NCI-H1436 treated with DMSO at 0.1 percent for 48 hours (cell line): ENCODE measurements at places on chromosomes 12 and 14.

- no peak for DNase-seq
Measured at GRCh38 chr12:56034586-56035332, 7.0 kb upstream of the RPS26 start.

DNA sequence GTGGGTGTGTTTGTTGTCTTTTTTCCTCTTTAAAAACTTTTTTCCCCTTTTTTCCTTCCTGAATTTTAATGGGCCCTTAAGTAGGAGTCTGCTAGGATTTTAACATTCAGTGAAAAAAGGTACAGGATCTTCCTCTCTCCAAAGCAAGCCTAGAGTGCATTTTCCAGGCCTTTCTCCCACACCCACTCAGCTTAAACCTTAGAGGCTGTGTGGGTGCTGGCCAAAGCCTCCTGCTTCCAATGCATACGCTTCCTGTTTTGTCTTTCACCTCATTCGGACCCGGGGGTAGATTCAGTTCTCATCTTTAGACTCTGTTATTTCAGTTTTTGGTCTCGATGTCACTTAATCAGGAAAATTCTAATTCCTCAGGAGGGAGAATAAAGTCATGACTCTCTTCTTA, 51.2 kb downstream of the TMEM30B start:
- DNase-seq: no peak

DNA sequence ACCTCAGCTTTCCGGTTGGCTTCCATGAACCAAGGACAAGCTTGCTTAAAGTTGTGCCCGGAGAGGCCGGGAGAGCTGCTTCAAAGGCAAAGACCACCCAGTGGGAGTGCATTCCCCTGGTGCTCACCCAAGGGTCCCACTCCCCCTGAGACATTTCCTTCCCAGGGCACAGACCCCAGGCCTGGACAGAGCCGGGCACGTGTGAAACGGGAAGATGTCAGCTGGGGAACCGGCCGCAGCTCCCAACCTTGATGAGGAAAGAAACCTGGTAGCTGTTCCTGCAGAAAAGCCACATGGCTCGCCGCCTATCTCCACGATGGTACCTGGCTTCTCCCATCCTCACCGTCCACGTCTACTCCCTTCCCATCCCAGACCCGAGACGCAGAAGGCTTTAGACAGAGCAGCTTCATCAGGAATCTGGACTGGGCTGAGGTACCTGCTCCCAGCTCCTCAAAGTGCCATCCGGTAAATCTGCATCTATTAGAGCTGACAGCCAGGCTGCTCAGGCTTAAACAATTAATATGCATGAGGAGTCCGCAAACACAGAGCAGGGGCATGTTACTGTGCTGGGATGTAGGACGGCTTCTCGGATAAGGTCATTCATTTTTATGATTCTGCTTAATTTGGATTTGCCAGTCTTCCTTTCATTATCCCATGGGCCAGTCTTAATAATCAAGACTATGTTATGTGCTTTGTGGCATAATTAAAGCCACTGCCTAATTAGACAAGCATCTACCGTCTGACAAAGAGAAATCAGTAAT, 53.1 kb downstream of the GALNT9 start:
- no peak for DNase-seq

DNA sequence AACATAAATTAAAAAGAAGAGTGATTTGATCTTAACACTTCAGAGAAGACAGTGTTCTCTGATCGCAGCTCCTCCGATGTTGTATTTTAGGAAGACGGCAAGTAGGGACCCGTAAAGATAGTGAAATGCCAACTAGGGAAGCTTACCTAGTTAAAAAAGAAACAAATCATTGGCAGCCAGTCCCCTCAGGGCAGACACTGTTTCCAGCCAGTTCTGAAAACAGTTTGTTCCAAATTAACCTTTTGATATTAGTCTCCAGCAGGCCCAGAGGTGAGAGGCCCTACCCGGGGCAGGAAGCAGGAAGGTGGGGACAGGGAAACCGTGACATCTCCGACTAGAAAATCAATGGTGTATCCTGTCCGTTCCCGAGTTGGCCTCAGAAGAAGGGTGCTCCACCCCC, 56.0 kb downstream of the KSR2 start:
- DNase-seq: no peak

DNA sequence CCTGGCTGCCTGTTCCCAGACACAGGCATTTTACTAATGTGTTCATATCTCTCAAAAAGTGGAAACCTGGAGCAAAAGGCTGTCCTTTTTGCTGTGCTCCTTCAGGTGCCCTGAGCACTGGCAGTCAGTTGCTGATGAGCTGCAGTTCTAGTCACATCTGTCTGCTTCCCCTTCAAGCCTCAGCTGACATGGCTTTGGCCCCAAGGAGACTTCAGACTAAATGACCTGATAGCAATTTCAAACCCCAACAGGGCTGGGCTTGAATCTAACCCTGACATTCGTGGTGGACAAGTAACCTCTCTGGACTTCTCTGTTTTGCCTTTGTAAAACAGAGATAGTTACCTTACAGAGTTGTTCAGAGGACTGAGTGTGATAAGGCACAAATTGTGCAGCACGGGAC, 5.7 kb downstream of the SERPINA9 start:
- no peak for DNase-seq

DNA sequence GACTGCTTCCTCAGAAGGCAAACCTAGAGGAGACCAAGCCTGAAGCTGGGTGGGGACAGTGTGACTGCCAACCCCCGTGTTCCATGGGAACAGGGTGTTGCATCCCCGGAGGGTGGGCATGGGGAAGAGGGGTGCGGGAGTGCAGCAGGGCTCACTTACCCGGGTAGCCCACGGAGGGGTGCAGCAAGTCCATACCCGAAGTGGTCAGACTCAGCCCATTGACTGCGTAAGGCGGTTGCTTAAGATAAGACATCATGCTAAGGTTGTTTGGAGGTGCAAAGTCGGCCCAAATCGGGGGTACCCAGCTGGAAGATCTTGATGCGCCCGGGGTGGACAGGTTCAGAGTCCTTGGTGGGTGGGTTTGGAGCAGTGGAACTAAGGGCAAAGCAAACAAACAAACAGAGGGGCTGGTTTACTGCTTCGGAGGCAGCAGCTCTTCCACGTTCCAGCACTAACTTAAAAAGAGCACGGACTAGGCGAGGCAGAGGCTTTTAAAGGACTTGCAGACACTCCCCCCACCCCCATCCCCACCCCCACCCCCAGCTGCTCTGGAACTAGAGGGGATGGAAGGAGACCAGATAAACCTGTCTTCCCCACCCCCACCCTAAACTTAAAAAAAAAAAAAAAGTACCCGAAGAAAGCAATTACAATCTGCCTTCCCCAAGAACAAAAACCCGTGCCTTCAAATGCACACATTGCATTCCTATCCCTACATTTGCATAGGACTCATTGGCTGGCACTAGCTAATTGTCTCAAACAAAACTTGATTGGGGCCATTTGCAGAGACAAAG, 4.9 kb downstream of the OTX2 start:
- DNase-seq: no peak

GRCh38 chr12:2754208-2754607, 40.6 kb upstream of the FKBP4 start:
- no peak for DNase-seq

DNA sequence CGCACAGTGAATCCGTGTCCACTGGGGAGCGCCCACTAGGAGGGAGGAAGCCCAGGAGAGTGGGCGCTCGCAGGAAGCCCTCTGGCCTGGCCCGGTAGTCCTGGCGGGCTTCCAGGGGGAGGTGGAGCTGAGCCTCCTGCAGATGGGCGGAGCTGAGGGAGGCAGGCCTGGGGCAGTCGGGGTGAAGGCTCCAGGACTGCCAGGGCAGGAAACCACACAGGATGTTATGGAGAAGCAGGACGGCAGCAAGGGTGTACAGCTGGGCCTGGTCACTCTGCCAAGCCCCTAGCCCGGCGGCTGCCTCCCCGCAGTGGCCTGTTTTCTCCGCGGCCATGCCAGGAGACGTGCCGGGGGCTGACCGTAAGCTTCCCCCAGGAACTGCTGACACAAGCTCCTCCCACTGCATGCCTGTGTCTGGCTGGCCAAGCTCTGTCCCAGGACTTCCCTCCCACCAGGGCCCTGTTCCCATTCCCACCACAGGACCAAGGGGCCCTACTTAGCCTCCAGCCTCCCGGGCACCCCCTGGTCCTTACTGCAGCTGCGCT, 143.4 kb upstream of the C14orf180 start:
- no peak for DNase-seq

- DNase-seq: no peak
Measured at GRCh38 chr14:49926803-49927202, 33.9 kb downstream of the ARF6 start.

DNA sequence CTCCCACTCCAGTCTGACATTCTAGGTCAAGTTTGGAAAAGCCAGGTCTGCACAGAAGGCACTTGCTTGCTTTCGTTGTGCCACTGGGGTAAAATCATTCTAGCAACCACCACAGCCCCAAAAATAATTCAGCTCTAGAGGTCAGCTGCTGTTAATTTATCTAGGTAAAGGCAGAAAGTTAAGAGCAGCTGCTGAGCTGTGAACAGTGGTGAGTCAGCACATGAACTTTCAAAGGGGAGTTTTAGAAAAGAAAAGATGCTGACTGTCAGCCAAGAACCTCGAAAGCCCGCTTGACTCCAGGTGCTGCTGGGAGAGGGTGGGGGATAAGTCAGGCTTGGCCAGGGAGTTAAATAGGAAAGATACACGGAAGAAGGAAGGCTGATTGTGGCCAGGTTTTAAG, 12.7 kb downstream of the CCDC197 start:
- DNase-seq: no peak

GRCh38 chr14:103391048-103391447, 5.8 kb downstream of the MARK3 start:
- no peak for DNase-seq

DNA sequence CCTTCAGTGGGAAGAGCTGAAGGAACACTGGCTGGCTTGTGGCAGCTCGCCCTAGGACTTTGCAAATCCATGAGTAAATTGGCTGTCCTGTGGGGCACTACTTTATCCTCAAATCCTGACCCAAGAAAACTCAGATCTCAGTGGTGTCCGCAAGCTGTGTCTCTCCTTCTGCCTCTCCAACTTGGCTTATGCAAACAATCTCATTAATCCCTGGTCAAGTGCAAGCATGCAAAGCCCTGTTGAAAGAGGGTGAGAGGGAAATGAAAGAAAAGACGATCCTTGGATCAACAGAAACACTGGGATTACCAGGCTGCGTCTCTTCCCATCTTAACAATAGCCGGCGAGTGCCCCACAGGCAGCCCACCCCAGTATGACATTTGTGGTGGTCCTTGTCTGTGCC, 901.6 kb downstream of the BCL11B start:
- no peak for DNase-seq

GRCh38 chr14:105093038-105093430, 27.8 kb upstream of the GPR132 start:
- DNase-seq: no peak
